Cardiac muscle cell (in vitro differentiated cells and primary cell): ENCODE measurements at places on chromosomes 1 and 21. TPM values are rescaled to one million over a fixed set of nuclear protein-coding genes. Genes with fewer than 3 reads are reported as not detected.

DNA sequence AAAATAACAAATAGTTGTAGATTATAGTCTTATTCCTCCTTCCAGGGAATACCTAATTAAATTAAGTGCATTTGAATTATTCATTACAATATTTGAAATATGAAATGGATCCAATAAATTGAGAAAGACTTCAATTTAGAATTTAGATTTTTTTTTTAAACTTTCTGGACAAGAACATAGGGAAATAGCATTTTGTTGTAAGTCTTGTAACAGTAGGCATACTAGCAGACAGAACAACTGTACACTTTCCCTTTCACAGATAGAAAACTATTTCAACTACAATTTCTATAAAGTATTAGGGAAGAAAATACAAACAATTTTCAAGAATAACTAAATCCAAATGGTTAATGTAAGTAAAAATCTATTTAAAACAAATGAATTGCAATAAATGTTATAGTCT lies 577.5 kb downstream of the USP25 start:
- no peak for DNase-seq

The EXTL2 gene
- 20.0 and 23.9 TPM in 2 replicates for total RNA-seq

DNA sequence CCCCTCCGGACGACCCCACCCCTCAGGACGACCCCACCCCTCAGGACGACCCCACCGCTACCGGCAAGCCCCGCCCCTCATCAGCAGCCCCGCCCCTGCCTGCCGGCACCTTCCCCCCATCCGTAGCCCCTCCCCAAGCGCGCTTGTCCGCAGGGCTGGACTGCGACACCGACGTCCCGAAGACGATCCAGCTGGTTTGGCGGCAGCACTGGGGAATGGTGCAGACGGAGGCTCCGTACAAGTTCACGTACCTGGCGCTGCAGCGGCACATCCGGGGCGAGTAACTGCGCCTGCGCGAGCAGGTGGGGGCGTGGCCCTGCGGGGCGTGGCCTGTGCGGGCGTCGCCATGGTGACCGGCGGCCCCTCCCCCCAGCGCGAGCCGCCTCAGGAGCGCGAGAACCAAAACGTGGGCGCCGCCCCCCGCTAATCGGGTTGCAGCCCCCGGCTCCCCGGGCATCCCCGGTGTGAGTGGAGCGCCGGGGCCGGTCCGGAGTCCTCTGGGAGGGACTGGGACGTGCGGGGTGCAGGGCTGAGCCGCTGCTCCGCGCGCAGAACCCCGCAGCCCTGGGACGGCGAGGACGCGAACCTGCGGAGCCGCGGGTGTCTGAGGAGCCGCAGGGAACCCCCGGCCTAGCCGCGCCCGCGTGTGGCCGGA lies 4.9 kb downstream of the RNF223 start:
- DNase-seq = peak; percentile 85

The BGLAP gene
- total RNA-seq = 0.51 and 0.67 TPM in 2 replicates

- DNase-seq = no peak
These were observed 338.7 kb downstream of the LRRIQ3 start for GRCh38 chr1:73859227-73859626.

DNA sequence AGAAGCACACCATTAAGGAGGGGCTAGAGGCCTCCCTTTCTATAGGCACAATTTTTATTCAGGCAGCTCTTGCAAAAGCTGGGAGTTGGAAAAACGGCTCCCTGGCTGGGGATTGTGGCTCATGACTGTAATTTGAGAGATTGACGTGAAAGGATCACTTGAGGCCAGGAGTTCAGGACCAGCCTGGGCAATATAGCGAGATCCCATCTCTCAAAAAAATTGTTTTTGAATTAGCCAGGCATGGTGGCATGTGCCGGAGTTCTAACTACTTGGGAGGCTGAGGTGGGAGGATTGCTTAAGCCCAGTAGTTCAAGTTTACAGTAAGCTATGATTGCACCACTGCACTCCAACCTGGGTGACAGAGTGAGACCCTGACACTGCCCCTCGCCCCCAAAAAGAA lies 23.9 kb upstream of the NRDC start:
- DNase-seq = no peak

The TSPAN2 gene
- 26.6 and 45.6 TPM in 2 replicates for total RNA-seq

The IRF2BP2 gene
- 84.0 and 113 TPM in 2 replicates for total RNA-seq

The CAMK2N1 gene
- 0.30 and 0.60 TPM in 2 replicates for total RNA-seq

The EXTL1 gene
- total RNA-seq = 7.0 and 10.1 TPM in 2 replicates

DNA sequence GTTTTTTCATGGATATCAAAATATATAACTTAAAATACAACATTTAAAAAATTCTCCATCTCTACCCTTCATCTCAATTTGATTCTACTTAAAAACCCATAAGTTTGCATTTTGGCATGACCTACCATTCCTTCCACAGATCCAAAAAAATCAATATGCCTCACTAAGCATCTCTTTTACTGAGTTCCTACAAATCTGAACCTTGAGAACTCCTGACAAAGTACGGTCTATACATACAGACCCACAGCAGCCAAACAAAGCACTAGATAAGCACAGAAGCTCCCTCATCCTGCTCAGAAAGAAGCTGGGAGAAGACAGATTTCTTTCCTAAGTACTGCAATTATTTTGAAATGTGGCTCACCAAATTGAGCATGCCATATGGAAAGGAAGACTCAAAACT lies 167.5 kb downstream of the KCNT2 start:
- DNase-seq = no peak

The C1orf94 gene
- not detected in 2 replicates for total RNA-seq

- DNase-seq = no peak
These were observed 35.8 kb upstream of the CR2 start for GRCh38 chr1:207418351-207418750.

The GREM2 gene
- 10.5 and 11.6 TPM in 2 replicates for total RNA-seq

The TRIM45 gene
- 9.9 and 21.5 TPM in 2 replicates for total RNA-seq

GRCh38 chr1:10082785-10083479 lies 50.2 kb downstream of the UBE4B start:
- DNase-seq = no peak

DNA sequence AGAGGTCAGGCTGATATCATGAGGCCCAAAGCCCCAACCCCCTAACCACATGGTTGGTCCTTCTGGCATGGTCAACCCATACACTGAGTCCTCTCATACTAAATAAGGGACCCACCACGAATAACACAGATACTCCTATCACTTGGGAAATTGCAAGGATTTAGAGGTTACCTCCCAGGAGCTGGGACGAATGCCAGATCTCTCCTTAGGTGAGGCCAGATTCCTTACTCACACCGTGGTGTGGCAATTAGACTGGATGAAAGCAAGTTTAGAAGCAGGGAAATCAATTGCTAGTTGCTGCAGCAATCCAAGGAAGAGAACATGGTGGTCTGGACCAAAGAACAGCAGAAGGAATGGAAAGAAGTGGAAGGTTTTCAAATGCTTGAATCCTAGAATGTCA lies 60.1 kb downstream of the IER5 start:
- no peak for DNase-seq

DNA sequence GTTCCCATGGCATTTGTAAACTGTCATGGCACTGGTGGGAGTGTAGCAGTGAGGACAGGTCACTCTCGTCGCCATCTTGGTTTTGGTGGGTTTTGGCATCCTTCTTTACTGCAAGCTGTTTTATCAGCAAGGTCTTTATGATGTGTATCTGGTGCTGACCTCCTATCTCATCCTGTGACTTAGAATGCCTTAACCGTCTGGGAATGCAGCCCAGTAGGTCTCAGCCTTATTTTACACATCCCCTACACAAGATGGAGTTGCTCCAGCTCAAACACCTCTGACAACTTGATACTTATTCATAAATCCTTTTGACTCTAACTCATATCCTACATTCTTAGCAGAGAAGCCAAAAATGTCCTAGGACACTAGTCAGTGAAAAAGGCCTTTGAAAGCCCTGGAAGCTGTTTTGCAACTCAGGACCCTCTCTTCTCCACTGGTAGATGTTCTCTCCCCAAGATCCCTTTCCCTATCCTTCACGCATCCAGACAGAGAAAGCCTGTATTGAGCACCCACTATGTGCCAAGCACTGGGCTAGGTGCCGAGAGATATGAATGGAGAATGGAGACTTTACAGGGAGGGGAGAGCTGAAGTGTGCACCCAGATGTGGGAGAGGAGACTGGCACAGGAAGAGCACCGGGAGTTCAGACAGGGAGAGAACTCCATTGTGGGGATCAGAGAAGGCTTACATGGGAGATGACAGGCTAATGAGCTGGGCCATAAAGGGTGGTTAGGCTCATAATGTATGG lies 6.7 kb upstream of the CSRP1 start:
- DNase-seq = no peak

DNA sequence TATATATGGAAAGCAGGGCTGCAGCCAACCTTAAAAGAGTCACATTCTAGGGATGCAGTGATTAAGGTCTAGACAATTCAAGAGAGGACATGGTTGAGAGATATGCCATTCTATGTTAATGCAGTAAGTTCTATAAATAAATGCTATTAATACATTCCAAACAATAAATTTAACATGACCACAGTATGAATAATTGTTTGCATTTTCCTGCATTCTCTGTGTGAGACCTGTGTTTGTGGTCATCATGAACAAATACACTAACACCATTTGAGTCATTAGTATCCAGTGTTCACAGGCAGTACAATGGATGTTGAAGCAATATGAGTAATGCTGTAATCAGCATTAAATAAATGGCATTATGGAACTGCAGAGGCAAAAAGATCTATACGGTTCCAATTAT lies 5.5 kb upstream of the ZRANB2 start:
- peak; percentile 3 for DNase-seq

DNA sequence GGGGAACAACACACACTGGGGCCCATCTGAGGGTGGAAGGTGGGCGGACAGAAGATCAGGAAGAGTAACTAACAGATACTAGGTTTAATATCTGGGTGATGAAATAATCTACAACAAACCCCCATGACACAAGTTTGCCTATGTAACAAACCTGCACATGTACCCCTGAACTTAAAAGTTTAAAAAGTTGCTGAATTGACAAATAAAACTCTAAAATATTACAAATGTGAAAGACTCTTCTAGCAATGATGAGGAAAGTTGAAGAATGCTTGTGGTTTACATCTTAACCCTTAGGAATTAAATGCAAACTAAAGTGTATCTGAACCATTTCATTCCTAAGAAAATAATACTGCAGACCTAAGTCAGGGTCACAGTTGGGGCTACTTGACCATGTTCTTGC lies 525.6 kb upstream of the CAMK1G start:
- DNase-seq = no peak

GRCh38 chr1:59317343-59317742 lies 20.4 kb downstream of the FGGY start:
- no peak for DNase-seq

The CD48 gene
- not detected in 2 replicates for total RNA-seq

- no peak for DNase-seq
These were observed 15.5 kb upstream of the PPP1R15B start for GRCh38 chr1:204426971-204427701.

DNA sequence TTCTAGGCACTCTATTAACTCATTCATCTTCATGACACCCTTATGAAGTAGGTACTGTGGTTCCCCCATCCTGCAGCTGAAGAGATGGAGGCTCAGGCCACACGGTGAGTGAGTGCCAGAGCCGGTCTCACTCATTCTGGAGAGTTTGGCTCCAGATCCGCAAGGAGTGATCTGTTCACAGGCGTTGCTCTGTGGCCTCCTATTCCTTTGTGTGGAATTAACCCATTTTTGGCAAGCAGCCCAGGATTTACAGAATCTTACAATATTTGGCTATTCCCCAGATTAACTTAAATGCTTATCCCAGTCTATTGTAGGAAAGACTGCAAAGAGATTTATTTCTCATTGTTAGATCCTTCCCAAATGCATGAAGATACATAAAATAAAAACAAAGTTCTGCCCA lies 29.6 kb downstream of the KIAA0040 start:
- DNase-seq = peak; percentile 55

The AGBL4 gene
- total RNA-seq = 1.3 TPM in 1 of 2 replicates, not detected in the other

DNA sequence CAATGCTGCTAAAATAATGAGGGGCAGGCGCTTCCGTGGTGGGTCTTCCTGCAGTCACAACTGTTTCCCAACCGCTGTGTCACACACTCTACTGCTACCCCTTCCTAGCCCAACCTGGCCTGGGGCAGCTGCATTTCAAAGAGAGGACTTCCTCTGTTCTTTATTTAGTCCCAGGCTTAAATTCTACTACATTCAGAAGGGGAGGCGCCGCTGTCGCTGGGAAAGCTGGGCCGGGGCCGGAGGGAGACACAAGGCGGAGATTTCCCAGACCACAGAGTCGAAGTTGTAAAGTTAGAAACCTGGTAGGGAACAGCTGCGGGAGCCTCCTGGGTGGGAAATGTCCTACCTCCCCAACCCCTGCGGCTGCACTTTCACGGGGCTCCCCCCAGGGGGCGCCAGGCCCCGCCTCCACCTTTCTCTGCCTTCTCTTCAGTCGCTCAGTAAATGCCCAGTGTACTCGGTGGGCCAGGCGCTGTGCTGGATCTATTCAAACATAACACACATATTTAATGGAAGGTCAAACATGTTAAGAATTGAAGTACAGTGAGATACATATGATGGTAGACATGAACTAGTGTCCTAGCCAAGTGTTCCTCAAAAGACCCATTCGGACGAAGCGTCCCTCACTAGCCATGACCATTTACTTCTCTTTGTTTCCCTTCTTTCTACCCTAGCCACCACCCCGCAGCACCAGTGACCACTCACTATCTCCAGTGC lies 23.1 kb downstream of the DYRK3 start:
- peak; percentile 32 for DNase-seq

GRCh38 chr1:218957971-218958370 lies 215.7 kb upstream of the LYPLAL1 start:
- DNase-seq = no peak

The ACTA1 gene
- 18.7 and 1,099 TPM in 2 replicates for total RNA-seq

DNA sequence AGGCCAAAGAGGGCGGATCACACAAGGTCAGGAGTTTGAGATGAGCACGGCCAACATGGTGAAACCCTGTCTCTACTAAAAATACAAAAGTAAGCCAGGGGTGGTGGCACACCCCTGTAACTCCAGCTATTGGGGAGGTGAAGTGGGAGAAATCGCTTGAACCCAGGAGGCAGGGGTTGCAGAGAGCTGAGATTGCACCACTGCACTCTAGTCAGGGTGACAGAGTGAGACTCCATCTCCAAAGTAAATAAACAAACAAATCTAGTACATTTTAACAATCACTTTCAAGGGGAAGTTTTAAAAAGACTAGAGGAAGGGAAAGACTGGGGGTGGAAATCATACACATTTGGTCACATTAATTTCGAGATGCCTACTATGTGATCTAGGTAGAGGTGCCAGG lies 6.8 kb downstream of the TFB2M start:
- no peak for DNase-seq

The CLEC20A gene
- total RNA-seq = not detected in 2 replicates

DNA sequence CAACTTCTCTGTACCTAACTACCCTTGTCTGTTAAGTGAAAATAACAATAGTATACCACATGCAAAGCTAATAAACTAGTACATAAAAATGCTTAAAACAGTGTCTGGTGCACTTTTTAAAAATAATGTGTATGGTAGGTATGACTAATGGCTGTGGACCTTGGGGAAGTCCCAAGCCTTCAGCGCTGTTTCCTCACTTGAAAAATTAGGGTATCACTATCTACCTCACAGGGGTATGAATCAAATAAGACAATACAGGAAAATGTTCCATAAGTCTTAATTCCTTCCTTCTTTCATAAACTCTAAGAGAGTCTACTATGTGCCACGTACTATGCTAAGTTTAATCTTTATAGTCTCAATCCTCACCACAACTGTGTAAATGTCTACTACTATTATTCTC lies 32.0 kb downstream of the EGLN1 start:
- DNase-seq = no peak

The CACNA1S gene
- total RNA-seq = 0.30 and 0.35 TPM in 2 replicates

The AIM2 gene
- total RNA-seq = 0.53 TPM in 1 of 2 replicates, not detected in the other

The ALX3 gene
- total RNA-seq = 0.11 and 1.1 TPM in 2 replicates

The TNFRSF4 gene
- total RNA-seq = 0.11 TPM in 1 of 2 replicates, not detected in the other

The PCBP3 gene
- 1.1 and 4.3 TPM in 2 replicates for total RNA-seq

- peak; percentile 44 for DNase-seq
These were observed 1.3 kb downstream of the S1PR1 start for GRCh38 chr1:101238031-101238628.

The PIGV gene
- total RNA-seq = 8.5 and 13.7 TPM in 2 replicates

- DNase-seq = peak; percentile 77
These were observed 575 bp downstream of the TRIM67 start for GRCh38 chr1:231162297-231162969.

The C1QTNF12 gene
- total RNA-seq = 1.5 TPM in 1 of 2 replicates, not detected in the other
